ENCODE measurements at places on chromosomes 5 and 9.

- no peak for DNase-seq
These were observed 71.5 kb downstream of the HSPA4 start for GRCh38 chr5:133123297-133123696.

GRCh38 chr5:41935544-41935943, 10.5 kb downstream of the FBXO4 start:
- DNase-seq = no peak

- DNase-seq = no peak
These were observed 8.0 kb upstream of the LAMC3 start for GRCh38 chr9:131001021-131001420.

DNA sequence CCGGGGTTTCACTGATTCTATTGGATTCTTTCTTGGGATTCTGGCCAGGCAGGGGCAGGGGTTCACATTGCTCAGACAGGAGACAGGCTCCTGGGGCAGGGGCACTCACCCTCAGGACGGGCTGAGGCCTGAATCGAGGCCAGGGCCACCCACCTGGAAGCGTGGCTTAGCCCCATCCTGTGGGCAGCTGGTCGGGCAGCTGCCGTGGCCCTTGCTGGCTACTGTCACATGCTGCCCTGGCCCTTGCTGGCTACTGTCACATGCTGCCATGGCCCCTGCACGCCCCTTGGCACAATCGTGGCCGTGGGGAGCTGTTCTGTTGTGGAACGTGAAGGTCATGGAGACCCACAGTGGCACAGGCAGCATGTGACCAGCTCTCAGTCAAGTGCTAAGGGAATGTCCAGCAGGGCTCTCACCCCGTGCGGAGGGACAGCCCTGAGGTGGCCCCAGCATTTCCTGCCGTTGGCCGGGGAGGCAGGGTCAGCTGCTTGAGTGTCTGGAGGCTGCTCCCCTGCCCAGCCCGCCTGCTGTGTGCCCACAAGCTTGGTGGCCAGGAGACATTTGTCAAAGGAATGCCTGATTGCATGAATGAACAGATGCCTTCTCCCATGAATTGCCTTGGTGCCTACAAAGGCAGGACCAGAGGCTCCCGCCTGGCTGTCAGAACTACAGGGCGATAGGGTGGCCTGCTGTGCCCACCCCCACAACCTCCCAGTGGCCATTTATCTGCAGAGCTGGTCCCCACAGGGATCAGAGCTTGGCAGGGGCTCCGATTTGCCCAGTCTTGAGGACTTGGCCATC, 16.9 kb upstream of the TMEM250 start:
- no peak for DNase-seq

DNA sequence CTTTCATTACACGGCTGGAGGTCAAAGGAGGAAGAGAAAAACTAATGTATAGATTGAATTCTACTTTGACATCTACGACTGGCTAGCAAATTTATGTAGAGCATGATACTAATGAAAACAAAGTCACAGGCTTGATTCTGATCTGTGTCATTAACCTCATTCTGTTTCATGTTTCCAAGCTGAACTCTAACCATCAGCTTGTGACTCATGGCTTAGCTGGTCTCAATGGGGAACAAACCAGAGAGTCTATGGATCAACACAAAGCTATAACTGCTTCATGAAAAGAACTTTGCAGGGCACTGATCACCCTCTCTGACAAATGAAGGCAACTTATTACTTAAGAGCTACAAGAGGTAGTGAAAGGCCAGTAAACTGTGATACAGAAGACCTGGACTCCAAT, 23.6 kb upstream of the PDE4D start:
- DNase-seq = no peak

DNA sequence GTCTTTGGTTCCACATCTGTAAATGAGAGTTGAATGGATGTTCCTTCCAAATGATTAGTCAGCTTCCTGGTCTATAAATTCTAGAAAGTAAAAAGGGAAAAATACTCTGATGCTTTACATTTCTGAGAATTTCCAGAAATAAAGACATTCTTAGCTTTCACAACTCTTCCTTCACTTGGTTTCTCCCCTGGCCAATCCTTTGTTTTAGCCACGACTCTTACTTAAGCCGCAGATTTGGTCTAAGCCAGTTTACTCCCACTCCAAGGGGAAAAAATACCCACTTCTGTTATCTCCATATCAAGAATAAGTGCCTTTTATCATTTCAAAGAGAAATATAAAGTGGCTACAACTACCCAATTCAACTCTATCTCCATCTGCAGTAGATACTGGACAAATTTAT, 29.7 kb downstream of the PWWP2A start:
- no peak for DNase-seq

DNA sequence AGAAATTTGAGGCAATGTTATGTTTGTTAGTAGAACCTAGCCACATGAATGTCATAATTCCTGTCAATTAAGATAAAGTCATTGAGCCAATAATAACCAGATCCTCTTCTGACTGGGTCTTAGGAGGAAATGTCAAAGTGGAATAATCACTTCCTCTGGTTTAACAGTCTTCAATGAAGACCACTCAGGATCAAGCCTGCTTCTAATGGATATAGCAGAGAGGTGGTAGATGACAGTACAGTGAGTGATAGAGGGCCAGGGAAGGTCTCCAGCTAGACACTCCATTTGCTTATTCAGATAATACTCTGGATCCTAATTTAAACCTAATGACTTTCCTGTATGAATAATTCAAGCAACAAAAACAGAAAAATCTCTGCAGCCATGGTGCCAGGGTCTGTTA, 474.2 kb downstream of the DNAH5 start:
- DNase-seq = no peak

DNA sequence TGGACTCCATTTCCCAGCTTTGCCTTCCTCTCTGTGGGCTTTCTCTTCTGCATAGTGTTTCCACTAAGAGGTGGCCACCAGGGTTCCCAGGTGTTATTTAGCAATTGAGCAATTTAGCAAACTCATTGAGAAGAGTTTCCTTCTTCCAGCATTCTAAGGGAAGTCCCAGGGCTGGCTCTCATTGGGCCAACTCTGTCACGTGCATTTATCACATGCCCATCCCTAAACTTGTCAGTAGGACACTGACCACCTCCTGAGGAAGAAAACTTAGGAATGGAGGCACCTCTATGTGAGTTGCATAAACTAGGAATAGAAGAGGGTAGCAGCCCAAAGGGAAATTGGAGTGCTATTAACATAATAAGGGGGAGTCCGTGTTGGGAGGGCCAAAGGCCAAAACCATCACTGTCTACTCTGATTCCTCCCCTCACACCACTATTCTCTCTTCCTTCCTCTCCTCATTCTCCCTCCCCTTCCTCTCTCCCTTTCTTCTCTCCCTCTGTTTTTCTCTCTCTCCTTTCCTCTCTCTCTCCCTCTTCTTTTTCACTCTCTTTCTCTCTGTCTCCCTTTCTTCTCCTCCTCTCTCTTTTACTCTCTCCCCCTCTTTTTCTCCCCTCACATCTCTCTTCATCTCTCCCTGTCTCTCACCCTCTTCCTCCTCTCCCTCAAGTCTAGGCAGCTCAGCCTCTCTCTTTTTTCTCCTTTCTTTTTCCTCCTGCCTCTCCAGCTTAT, 213.4 kb downstream of the PALM2AKAP2 start:
- DNase-seq = no peak

DNA sequence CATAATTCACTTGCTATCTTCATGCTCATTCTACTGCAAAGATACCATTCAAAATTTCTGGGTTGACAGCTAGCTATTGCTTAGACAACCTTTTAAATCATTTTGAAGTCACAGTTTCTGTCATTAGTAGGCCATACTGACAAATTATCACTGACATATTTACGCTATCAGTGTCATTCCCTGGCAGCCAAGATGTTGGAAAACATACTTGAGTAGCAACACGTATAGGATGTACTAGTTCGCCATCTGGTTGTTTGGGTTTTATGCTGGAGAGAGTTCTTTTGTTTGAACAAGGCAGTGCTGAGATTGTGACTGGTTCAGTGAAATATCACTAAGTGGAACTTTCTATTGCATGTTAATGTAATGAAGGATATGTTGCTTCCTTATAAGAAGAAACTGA, 621.9 kb downstream of the DTWD2 start:
- DNase-seq = no peak

GRCh38 chr9:63816751-63817621, 1468.0 kb downstream of the FOXD4L5 start:
- peak; percentile 73 for DNase-seq

DNA sequence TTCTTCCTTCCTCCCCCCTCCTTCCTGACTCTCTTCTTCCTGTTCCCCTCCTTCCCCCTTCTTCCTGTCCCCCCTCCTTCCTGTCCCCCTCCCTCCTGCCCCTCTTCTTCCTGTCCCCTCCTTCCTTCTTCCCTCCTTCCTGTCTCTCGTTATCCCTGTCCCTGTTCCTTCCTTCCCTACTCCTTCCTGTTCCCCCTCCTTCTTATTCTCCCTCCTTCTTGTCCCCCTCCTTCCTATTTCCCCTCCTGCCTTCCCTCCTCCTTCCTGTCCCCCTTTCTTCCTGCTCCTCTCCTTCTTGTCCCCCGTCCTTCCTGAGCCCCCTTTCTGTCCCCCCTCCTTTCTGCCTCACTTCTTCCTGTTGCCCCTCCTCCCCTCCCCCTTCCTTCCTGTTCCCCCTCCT, 70.6 kb downstream of the COL5A1 start:
- no peak for DNase-seq

Data from stimulated activated CD4-positive, alpha-beta T cell treated with anti-CD3 and anti-CD28 coated beads, Interleukin-2, amount 100 ng/mL, for 24 hours (primary cell).